ENCODE measurements at places on chromosomes 1 and 21.

- no peak for DNase-seq
These were observed 166.3 kb downstream of the TBX15 start for GRCh38 chr1:118821801-118822200.

GRCh38 chr1:205255941-205256780, 28.4 kb downstream of the TMCC2 start:
- DNase-seq: peak; percentile 82

DNA sequence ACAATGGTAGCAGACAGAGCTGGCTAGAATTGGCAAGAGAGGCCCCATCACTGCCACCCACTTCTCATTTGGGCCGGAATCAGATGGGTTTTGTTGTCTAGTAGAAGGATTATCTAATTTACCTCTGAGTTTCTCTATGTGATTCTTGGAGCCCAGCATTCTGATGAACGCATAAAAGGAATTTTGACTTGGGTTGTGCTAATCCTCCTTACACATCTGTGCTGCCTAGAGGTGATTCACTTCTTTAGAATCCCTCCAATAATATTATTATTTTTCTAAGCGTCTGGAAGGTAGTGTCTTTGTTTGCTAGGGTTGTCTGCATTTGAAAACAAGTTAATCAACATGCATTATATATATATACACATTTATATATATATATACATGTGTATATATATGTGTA, 118.1 kb downstream of the RUNX1 start:
- no peak for DNase-seq

GRCh38 chr1:229273507-229274232, 2.8 kb downstream of the RAB4A start:
- DNase-seq: no peak

GRCh38 chr1:116880917-116881316, 28.8 kb upstream of the PTGFRN start:
- DNase-seq: no peak

DNA sequence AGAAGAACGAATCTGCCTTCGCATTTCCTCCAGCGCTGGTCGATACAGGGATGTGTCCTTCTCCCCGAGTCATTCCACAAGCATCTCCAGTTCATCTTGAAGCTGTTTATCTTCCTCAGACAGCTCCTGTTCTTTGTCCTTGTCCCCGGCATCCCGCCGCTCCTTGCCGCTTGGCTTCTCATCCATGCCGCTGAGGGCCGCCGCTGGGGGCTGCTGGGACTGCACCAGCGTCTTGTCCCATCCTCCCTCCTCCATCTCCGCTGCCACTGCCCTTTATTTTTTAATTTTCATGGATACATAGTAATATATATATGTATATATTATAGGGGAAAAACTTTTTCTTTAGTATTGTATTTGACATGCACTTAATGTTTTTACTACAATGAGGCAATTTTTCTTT, 53.4 kb downstream of the FMN2 start:
- DNase-seq: no peak

- DNase-seq: no peak
These were observed 2.6 kb downstream of the KCNAB2 start for GRCh38 chr1:6048179-6048867.

DNA sequence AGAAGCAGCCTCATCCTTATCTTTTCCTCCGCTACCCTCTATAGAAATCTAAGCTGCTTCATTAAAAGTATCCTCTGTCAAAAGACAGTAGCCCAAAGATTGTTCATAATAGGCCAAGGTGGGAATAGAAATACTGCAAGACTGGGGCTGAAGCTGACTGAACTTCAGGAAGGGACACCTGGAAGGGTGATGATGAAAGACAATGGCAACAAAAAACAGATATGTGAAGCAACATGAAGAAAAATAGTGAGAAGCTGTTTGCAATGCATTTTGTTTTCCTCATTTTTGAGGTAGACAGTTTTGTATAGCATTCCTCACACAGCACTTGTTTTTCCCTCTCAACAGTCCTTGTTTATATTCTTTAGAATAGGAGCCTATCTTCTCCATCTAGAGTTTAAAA, 16.9 kb downstream of the DCAF8 start:
- DNase-seq: no peak

DNA sequence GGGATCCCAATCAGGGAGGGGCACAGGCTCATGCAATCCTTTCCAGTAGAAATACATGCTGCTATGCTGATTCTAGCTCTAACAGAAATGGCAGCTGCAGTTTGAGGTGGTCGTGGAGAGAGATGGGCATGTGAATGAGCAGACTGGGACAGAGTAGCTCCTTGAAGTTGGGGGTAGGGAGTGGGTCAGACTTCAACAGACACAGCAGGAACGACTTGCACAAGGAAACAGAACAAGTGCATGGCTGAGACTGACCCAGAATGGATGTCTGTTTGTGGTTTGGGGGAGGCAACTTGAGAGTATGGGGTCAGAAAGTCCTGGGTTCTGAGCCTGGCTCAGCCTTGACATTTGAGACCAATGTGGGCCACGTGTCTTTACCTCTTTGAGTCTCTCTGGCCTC, 25.1 kb upstream of the TRABD2B start:
- DNase-seq: no peak

DNA sequence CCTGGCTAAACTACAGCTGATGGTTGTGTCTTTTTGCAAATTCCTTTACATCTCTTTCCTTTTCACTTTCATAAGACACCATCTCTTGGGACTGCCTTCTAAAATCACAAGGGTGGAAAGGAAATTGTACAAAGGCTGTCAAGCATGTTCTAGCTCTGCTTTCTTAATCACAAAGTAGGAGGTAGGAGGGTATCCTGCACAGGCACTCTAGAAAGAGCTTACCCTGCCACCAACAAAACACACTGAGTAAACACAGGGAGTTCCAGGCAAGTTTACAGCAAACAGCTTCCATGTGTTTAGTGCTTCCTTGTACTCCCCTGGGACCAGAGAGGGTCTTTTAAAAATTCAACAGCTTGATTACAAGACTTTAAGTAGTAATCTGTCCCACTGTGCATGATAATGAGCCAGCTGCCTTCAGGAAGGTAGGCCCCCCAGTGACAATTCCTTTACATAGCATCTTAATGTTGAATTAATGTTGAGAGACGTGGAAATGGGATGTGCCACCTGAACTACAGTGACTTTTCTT, 2.4 kb downstream of the PLPP3 start:
- DNase-seq: no peak

DNA sequence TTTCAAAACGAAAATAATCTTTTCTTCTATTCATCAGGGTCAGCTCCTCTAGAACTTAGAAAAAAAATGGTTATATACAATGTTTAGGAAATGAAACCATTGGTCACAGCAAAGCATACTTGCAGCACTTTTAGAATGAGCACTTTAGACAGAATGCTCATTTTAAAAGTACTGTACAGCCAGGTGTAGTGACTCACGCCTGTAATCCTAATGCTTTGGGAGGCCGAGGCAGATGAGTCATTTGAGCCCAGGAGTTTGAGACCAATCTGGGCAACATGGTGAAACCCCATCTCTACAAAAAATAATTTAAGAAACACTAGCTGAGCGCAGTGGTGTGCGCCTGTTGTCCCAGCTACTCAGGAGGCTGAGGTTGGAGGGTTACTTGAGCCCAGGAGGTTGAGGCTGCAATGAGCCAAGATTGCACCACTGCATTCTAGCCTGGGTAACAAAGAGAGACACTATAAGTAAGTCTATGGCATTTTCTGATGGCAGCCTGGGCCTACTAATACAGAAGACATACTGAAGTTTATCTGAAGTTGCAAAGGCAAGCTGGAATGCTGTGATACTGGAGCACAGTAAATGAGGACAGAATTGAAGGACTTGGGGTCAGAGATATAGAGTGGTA, 48.9 kb upstream of the ZNF326 start:
- no peak for DNase-seq

DNA sequence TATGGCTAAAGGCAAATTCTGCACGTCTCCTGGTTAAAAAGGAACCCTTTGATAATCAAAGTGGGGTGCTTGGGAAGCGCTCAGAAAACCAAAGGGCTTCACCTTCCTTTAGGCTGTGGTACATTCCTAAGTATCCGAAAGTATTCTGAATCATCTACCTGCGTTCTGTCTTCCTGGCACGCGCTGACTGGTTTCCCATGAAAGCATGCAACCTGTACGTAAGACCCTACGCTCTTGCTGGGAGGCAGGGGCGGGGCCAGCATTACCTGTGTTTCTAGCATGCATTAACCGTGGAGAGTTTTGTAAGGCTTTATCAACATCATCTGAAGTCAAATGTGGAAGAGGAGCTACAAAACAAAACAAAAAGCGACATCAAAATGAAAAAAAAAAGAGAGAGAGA, 96.0 kb downstream of the ERG start:
- no peak for DNase-seq

All from CD4-positive, alpha-beta T cell treated with Interleukin-15 for 1 hour (primary cell).